ENCODE measurements at places on chromosomes 12 and 14.

- no peak for DNase-seq
Observed at GRCh38 chr12:58888131-58888783, 32.0 kb downstream of the LRIG3 start.

DNA sequence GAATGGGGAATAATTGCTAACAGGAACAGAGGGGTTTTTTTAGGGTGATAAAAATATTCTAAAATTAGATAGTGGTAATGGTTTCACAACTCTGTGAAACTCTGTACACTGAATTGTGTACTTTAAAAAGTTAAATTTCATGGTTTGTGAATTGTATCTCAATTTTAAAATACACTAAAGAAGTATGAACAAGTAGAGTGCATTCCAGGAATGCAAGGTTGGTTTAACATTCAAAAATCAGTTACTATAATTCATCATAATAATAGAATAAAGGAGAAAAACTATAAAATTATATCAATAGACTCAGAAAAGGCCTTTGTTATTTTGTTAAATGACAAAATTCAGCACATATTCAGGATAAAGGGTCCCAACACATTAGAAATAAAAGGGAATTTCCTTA lies 11.1 kb upstream of the BATF start:
- no peak for DNase-seq

DNA sequence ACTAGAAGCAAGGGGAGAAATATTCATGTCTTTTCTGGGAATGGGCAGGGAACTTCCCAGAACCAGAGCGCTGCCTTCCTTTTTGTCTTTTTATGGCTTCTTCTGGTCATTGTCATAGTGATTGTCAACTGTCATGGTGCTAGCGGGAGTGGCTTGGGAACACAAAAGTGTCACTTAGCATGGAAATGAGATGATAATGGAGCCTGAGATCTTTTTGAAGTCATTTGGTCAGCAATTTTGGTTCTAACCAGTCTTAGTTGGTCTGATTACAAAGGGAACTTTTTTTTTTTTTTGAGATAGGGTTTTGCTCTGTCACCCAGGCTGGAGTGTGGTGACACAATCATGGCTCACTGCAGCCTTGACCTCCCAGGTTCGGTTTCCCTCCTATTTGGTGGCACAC lies 62.7 kb upstream of the RPH3A start:
- no peak for DNase-seq

- DNase-seq, result no peak
Observed at GRCh38 chr14:100402631-100403030, 79.5 kb downstream of the SLC25A47 start.

- DNase-seq, result no peak
Observed at GRCh38 chr14:99873653-99874052, 80.4 kb downstream of the EML1 start.

DNA sequence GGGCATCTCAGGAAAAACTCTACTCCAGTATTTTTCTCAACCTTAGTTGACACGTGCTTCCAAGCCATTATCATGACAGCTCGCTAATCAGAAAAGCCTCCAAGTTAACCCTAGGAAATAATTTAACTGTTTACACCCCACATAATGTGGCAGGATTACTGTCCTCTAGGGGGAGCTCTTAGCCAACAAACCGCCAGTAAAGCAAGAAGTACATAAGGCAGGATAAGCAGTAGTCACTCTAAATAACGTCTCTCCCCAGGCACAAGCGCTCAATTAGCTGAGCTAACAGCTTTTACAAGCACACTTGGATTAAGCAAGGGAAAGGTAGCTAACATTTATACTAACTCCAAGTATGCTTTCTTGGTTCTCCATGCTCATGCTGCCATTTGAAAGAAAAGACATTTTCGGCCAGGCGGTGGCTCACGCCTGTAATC lies 22.8 kb downstream of the APOBEC1 start:
- DNase-seq, result no peak

- no peak for DNase-seq
Observed at GRCh38 chr12:56152756-56153677, 630 bp downstream of the MYL6B start.

- no peak for DNase-seq
Observed at GRCh38 chr14:95229749-95230148, 72.4 kb upstream of the DICER1 start.

DNA sequence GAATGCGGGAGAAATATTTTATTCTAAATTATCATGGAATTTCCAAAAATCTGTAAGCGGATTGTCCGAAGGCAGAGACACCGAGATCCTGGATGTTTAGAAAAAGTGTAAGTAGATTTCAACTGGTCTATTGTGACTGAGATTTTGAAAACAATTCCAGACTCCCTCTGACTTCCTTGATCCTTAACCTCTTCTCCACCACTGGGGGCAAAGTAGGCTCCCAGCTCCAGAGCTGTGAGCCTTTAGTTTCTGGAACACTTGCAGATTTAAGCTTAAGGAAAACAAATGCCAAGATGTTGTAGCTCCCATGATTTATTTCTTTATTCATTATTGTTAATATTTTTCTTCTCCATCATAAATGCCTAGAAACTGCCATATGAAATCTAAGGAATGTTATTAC lies 1320.5 kb upstream of the SEL1L start:
- no peak for DNase-seq

- no peak for DNase-seq
Observed at GRCh38 chr12:126483145-126484068, 1418.2 kb downstream of the AACS start.

DNA sequence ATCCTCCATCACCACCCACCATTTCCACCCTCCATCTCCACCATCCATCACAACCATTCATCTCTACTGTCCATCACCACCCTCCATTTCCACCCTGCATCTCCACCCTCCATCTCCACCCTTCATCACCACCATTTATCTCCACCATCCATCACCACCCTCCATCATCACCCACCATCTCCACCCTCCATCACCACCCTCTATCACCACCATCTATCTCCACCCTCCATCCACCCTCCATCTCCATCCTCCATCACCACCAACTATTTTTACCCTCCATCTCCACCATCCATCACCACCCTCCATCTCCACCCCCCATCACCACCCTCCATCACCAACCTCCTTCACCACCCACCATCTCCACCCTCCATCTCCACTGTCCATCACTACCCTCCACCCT lies 4.7 kb upstream of the CEP170B start:
- no peak for DNase-seq

DNA sequence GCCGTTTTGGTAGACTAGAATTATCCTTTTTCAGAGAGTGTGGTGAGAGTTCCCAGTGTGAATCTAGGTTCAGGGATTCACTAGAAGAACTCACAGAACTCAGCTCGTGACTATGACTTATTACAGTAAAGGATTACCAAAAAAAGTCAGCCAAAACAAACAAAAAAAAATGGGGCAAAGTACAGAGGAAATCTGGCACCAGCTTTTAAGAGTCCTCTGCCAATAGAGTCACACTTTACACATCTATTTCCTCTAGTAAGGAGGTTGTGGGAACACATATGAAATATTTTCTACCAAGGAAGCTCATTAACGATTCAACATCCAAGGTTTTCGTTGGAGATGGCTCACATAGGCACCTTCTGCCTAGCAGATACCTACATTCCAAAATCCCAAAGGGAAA lies 28.2 kb downstream of the TSPAN19 start:
- DNase-seq, result no peak

GRCh38 chr12:113062502-113063395 lies 6.2 kb downstream of the DTX1 start:
- no peak for DNase-seq

DNA sequence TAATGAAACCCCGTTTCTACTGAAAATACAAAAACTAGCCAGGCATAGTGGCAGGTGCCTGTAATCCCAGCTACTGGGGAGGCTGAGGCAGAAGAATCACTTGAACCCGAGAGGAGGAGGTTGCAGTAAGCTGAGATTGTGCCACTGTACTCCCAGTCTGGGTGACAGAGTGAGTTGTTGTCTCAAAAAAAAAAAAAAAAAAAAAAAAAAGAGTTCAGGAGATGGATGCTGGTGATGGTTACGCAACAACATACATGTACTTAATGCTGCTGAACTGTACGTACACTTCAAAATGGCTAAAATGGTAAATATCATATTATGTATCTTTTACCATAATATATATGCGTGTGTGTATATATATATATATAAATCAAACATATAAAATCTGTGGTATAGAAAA lies 29.0 kb downstream of the ACTN1 start:
- peak; percentile 56 for DNase-seq

GRCh38 chr14:91719839-91720238 lies 12.0 kb downstream of the CATSPERB start:
- no peak for DNase-seq

DNA sequence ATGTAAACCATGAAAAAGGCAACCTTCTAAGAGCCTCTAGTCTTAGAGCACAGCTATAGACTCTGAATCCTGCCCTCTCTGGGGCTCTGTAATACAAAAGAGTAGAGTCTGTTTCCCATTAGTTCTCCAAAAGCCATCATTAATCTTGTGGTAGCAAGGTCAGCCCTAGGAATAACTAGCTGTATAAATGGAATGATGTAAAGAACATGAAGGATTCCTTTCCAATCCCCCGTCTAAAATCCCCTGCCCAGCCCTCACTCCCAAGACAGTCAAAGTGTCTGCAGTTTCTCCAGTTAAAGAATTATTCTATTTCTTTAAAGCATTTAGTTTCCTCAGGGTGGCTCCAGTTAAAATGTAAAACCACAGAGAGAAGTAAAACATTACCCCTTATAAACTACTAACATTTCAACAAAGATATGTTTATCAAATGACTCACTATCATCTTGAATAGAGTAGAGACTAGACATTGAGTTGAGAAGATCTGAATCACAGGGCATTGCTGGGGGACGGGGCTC lies 104.2 kb downstream of the ST8SIA1 start:
- no peak for DNase-seq

DNA sequence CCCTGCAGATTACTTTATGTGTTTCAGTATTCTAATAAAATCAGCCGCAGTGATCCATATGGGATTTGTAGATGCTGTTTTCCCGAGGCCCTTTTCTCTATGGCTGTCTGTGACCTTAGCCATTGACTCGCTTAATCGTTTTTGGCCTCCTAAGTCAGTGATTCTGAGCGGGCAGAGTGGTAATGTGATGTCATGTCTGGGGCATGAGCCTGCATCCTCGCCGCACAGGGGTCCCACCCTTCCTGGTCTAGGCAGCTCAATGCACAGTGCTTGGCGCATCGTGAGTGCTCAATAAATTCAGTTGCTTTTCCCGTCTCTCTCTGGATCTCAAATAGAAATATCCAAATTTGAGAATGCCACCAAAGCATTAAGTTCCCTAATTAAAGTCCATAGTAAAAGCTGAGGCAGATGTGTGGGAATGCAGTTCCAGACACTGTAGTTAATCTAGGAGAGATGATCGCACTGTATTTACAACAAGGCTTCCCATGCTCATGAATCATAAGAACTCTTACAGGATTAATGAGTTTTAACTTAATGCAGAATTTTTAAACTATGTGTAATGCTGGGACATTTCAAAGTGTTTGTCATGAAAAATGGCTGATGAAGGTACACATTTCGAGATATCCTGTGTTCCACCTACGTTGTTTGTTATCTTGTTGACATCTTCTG lies 29.3 kb downstream of the HMGA2 start:
- DNase-seq, result no peak

- DNase-seq, result no peak
Observed at GRCh38 chr12:67354966-67355365, 85.8 kb downstream of the CAND1 start.

DNA sequence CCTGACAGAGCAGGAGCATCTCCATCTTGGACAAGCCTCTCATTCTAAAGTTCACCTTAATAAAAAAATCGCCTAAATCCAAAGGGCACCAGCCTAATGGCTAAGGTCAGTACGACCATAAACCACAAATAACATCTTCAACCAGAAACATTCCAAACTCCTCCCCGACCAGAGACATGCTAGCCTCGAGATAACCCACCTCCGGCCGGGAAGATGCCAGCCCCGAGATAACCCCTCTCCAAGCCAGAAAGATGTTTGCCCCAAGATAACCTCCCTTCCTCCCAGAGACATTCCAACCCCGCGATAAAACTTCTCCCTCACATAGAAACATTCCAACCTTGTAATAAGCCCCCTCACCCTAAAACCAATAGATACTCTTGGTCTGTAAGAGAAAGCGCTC lies 86.8 kb upstream of the PKP2 start:
- no peak for DNase-seq

DNA sequence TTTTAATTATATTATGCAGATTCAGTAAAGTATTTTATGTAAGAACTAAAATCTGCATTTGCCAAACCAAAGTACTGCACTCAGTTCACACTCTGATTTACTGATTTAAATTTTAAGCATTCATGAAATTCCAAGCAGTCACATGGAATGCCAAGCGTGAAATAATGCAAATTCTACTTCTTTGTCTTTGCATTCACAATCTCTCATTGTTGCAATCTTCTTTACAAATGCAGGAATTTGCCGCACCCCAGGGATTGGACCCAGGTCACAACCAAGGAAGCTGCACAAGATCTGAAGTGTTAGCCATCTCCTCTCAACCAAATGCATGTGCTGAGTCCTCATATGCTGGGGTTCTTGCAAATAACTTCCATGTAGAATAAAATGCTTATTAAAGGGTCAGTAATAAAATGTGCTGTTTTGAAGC lies 71.9 kb downstream of the TUNAR start:
- no peak for DNase-seq

GRCh38 chr12:104582739-104583138 lies 126.0 kb downstream of the CHST11 start:
- no peak for DNase-seq

DNA sequence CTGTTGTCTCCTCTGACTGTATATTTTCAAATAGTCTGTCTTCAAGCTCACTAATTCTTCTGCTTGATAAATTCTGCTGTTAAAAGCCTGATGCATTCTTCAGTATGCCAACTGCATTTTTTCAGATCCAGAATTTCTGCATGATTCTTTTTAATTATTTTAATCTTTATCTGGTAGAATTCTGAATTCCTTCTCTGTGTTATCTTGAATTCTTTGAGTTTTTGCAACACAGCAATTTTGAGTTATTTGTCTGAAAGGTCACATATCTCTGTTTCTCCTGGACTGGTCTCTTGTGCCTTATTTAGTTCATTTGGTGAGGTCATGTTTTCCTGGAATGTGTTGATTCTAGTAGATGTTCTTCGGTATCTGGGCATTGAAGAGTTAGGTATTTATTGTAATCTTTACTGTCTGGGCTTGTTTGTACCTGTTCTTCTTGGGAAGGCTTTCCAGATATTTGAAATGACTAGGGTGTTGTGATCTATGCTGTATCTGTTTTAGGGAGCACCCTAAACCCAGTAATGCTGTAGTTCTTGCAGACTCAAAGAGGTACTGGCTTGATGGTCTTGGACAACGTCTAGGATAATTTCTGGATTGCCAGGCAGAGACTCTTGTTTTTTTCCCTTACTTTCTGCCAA lies 193.8 kb upstream of the NPAS3 start:
- no peak for DNase-seq
